Tibial nerve (tissue), 4 donors: ENCODE measurements at places on chromosomes 1 and 21.

GRCh38 chr1:40692429-40692895, 958 bp downstream of the NFYC start:
- DNase-seq = peak; percentile 25

GRCh38 chr21:46139686-46140085, 15.7 kb downstream of the FTCD start:
- no peak for DNase-seq

DNA sequence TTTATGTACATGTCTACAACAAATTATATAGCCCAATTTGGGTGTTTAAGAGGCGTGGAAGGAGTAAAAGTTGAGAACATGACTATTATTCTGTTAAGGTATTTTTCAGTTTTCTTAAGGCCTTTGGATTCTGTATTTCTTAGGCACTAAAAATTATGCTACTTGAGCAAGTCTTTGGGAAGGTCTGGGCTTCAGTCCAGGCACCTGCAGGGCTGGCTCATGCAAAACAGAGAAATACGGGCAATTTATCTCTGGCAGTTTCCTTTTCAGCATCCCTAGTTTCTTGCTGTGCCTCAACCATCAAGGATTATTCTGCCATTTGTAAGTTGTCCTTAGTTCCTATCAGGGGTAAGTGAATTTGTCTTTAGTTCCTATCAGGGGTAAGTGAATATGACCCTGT, 358.8 kb upstream of the B3GALT2 start:
- no peak for DNase-seq

- no peak for DNase-seq
Measured at GRCh38 chr21:38956856-38957571, 151.3 kb downstream of the ETS2 start.

- no peak for DNase-seq
Measured at GRCh38 chr1:62790716-62791115, 6.8 kb downstream of the ATG4C start.

DNA sequence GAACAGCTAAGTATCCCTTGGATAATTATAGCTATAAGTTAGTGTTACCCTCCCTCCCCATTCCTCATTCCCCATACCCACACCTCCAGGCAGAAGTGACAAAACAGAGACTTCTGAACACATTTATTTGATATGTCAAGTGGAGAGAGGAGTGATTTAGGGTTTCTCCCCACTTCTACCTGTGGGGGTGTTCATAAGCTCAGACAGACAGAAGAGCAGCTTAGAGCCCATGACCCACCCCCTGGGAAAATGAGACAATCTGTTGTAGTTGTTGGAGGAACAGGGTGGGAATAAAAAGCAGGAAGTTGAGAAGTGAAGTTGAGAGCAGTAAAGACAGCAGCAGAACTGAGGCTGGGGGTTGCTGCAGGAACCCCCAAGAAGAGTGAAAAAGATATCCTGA, 1.5 kb upstream of the LIX1L start:
- DNase-seq = no peak

DNA sequence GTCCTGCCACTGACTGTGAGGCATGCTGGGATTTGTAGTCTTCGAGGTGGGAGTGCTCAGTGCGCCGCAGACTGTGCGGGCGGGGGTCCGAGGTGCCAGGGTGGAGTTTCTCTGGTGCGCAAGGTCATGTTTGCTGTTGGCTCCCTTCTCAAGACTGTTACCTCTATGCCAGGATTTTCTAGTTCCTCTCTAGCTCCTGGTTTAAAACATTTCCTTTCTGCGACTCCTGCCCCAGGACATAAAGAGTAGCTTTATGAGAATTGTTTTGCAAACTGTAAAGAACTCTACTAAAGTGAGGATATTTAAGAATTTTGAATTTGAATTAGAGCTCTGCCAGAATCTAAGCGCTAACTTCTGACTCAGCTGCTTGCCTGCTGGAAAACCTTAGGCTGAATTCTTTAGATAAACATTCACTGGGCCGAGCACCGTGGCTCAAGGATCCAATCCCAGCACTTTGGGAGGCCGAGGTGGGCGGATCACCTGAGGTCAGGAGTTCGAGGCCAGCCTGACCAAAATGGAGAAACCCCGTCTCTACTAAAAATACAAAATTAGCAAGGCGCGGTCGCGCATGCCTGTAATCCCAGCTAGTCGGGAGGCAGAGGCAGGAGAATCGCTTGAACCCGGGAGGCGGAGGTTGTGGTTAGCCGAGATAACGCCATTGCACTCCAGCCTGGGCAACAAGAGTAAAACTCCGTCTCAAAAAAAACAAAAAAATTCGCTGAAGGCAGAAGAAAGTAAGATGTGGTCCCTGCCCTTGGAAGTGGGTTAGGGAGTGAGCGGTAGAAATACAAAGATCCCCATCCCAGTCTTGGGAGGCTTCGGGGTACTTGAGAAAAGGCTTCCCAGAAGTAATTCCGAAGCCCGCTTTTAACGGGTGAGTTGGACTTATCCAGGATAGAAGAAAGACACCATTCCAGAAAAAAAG, 992 bp upstream of the USP48 start:
- DNase-seq = no peak

DNA sequence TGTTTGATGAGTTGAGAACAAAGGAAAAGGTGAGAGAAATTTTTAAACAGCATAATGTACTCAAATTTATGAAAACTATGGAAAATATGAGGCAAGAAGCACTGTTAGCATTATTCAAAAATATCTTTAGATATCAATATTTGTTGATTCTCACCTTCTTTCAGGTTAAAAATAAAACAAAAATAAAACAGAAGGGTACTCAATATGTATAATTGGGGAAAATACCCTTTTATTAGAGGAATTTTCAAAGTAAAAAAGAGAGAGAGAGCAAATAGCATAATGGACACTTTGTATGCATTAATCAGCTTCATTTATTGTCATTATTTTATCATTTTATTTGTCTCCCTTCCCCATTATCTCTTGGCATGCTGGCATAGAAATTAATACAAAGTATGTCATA, 27.5 kb downstream of the MAP3K21 start:
- no peak for DNase-seq

- no peak for DNase-seq
Measured at GRCh38 chr21:41318218-41318617, 1.6 kb downstream of the FAM3B start.

- no peak for DNase-seq
Measured at GRCh38 chr1:205535866-205536758, 31.6 kb downstream of the CDK18 start.

- no peak for DNase-seq
Measured at GRCh38 chr1:96632045-96632664, 89.4 kb upstream of the PTBP2 start.

DNA sequence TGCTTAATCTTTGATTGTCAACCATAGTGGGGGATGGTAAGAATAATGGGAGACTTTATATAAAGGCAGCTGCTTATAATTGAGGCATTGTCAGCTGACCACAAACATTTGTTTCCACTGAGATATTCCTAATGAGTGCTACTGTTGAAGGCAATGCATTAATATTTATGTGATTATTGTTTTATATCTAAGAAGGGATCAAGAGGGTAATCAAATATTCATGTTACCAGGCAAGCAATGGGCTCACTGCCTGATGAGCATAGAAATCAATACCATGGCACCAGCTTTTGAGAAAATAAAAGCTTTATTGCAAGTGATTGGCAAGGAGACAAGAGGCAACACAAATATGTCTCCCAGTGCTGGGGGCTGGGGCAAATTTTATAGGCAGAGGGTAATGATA, 706.7 kb upstream of the ADAMTS5 start:
- DNase-seq = no peak

GRCh38 chr1:110132682-110133081, 17.6 kb upstream of the SLC6A17 start:
- DNase-seq = no peak

DNA sequence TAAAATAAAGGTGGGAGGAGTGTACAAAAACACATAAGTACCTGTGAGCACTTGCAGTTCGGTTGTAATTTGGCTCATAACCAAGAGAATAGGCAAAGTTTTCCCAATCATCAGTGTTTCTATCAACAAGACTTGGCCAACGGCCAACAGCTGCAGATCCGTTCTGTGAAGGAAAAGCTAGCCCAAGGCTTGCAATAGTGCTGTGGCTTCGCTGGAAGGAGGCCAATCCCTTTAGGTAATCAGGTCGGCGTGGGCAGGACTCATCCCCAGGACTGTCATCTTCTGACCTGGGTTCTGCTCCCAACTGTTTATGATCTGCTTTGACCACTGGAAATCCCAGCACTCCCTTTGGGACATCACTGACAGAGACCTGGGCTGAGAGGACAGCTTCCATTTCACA, 107.8 kb downstream of the LYST start:
- peak; percentile 8 for DNase-seq

GRCh38 chr1:41496080-41497055, 11.9 kb upstream of the EDN2 start:
- peak; percentile 76 for DNase-seq

- no peak for DNase-seq
Measured at GRCh38 chr1:230173187-230173975, 106.3 kb downstream of the GALNT2 start.

- no peak for DNase-seq
Measured at GRCh38 chr1:193260896-193261295, 74.5 kb upstream of the B3GALT2 start.

GRCh38 chr1:202697038-202697437, 13.2 kb downstream of the SYT2 start:
- DNase-seq = no peak

GRCh38 chr1:172286629-172287076, 133.8 kb upstream of the C1orf105 start:
- DNase-seq = peak; percentile 38

GRCh38 chr1:174786760-174787159, 213.0 kb upstream of the CACYBP start:
- no peak for DNase-seq

GRCh38 chr1:154186177-154186576, 5.7 kb downstream of the TPM3 start:
- DNase-seq = no peak

GRCh38 chr1:57214951-57215575, 208.8 kb downstream of the DAB1 start:
- DNase-seq = no peak

DNA sequence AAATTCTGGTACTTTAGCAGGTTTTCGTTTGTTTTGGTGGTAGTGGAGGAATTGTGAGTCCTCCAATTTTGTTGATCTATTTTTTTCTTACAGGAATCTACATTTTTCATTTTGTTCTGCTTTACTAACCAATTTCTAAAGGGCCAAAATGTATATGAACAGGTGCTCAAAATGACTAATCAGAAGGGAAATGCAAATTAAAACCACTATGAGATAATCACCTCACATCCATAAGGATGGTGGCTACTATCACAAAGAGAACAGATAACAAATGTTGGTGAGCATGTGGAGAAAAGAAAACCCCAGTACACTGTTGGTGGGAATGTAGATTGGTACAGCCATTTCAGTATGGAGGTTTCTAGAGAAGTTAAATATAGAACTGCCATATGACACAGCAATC, 134.2 kb downstream of the LMO4 start:
- no peak for DNase-seq
